ENCODE measurements at places on chromosomes 16 and 17.

- peak; percentile 91 for DNase-seq
Measured at GRCh38 chr16:85610446-85611193, 2.5 kb upstream of the GSE1 start.

DNA sequence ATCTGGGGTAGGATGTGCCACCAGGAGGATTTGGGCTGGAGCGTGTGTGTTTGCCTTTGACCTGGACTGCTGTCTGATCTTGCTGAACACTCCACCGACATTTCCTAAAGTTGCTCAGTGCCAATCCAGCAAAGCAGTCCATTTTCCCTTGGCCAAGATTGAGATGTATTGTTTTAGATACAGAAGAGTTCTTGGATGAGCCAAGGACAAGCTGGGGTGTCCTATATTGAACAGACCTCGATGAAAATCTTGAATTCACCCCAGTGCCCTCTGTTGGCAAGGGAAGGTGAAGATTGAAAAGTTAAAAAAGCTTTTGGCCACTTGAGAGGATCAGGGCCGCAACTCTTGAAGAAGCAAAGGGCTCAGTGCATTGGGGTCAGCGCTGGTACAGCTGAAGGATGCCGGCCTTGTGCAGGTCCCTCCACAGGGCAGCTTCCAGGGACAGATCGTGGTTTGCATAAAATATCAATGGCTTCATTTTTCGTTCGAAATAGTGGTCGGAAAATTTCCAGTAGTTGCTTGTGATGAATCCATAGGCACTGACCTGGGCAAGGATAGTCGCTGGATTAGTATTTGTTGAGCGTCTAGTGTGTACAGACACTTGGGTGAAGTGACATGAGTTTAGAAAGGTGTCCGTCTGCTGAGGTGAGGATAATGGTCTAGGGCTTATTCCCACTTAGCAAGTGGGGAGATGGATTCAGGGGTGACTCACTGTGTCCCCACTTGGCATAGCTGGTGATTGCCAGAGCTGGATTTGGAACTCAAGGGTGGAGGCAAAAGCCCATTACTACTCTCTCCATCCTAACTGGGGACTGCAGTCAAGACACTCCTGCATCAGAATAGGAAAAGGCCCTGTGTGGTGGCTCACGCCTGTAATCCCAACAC is 19.7 kb downstream of the ST6GALNAC2 start:
- no peak for DNase-seq

- no peak for DNase-seq
Measured at GRCh38 chr17:81193470-81194224, 27.6 kb upstream of the AATK start.

DNA sequence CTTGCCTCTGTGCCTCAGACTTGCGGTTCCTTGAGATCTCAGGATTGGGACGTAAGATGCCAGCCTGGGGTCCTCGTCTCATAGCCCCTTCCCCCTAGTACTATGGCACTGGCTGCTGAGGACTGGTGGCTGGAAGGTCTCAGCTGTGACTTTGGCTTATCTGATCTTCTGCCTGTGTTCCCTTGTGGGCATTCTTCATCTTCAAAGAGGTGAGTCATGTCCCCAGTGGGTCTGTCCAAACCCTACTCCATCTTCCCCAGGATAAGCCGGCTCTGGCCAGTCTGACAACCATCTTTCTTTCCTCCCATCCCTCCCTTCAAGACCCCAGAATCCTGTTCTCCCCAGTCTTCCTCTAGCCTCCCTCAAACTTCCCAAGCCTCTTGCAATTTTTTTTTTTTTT is 3.6 kb downstream of the CD19 start:
- no peak for DNase-seq
